ENCODE measurements at places on chromosomes 13 and 19. TPM values are rescaled to one million over a fixed set of nuclear protein-coding genes. Genes with fewer than 3 reads are reported as not detected.

DNA sequence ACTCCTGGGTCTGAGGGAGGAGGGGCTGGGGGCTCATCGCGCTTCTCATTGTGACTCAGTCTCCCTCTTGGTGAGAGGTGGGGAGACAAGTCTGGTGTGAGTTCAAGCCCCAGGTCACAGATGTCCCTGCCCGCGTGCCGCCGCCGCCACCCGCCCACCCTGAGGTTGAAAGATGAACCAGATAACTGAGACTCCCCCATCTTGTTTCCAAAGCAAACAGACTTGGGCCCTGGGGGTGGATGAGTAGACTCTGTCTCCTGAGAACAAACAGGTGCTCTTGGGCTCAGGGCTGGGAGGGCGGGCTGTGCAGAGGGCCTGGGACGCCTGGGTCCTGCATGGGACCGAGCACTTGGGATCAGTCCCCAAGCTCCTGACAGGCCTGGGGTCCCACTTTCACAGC lies 567 bp downstream of the SBK2 start:
- H3K27ac ChIP-seq, result no peak overlapping the region
- H3K27me3 ChIP-seq, result no peaks in the 10 kb centered on the region
- H3K4me3 ChIP-seq, result no peak overlapping the region
- no peaks in the 10 kb centered on the region for H3K36me3 ChIP-seq
- H3K4me1 ChIP-seq, result peaks cover 3% of the 10 kb centered on the region
- no peak for DNase-seq

DNA sequence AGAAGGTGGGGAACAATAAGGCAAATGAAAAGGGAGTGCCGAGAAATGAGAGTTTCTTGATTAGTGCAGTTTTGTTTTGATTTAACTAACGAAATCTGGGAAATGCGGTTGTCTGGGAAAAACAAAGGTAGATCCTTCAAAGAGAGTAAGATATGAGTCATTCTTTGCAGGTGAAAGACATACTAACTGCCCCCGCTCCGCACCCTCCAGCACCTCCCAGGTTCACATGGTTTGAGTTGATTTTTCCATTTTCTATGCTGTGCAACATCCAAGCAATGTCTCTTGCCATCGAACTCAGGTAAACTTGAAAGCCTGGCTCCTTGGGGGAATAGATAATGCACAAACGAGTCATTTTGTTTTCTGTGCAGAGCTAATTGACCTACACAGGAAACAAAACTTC lies 84.1 kb upstream of the KLF12 start:
- H3K4me1 ChIP-seq, result no peaks in the 10 kb centered on the region
- no peak overlapping the region for H3K27ac ChIP-seq
- DNase-seq, result no peak
- H3K36me3 ChIP-seq, result no peaks in the 10 kb centered on the region
- no peaks in the 10 kb centered on the region for H3K27me3 ChIP-seq

DNA sequence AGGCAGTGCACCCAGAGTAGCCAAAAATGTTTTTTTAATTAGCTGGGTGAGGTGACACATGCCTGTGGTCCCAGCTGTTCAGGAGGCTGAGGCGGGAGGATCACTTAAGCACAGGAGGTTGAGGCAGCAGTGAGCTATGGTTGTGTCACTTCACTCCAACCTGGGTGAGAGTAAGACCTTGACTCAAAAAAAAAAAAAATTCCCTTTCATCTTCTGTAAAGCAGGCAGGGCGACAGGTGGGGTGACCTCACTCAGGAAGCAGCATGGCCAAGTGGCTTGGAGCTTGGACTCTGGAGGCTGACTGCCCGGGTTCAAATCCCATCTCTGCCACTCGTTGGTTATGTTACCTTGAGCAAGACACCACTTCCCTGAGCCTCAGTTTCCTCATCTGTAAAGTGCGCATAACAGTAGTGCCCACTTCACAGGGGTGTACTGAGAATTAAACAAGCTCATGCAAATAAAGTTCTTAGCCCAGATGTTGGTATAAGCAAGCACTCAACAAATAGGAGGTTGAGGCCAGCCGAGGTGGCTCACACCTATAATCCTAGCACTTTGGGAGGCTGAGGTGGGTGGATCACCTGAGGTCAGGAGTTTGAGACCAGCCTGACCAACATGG lies 48.3 kb downstream of the MAP4K1 start:
- no peaks in the 10 kb centered on the region for H3K27me3 ChIP-seq
- DNase-seq, result no peak
- H3K4me3 ChIP-seq, result no peak overlapping the region
- no peaks in the 10 kb centered on the region for H3K4me1 ChIP-seq

GRCh38 chr13:73939071-73939380 lies 195.2 kb downstream of the KLF12 start:
- no peak overlapping the region for H3K27ac ChIP-seq
- no peak overlapping the region for H3K4me3 ChIP-seq
- no peaks in the 10 kb centered on the region for H3K36me3 ChIP-seq
- H3K4me1 ChIP-seq, result no peaks in the 10 kb centered on the region

GRCh38 chr13:31870511-31870910 lies 131.2 kb downstream of the RXFP2 start:
- no peaks in the 10 kb centered on the region for H3K27me3 ChIP-seq
- peaks cover 4% of the 10 kb centered on the region for H3K4me1 ChIP-seq
- no peak overlapping the region for H3K27ac ChIP-seq
- H3K4me3 ChIP-seq, result no peak overlapping the region
- no peak for DNase-seq

DNA sequence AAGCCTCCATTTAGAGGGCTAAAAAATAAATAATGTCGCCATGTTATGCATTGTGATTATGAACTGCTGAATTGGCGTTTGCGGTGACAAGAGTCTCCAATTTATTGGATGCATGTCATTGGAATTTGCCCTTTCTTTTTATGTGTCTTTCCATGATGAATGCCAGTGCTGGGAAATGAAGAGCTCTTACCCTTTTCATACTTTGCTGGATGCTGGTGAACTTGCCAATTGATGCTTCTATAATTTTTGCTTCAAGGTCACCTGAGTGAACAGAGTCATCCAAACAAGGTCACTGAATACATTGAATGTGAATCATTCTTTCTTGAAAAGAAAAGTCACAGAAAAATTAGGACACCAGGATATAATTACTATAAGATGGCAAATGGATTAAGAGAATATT lies 348.2 kb downstream of the OXGR1 start:
- DNase-seq, result no peak
- peaks cover 4% of the 10 kb centered on the region for H3K27me3 ChIP-seq
- no peak overlapping the region for H3K4me3 ChIP-seq
- H3K36me3 ChIP-seq, result no peaks in the 10 kb centered on the region

- no peaks in the 10 kb centered on the region for H3K4me1 ChIP-seq
- no peak for DNase-seq
- H3K27me3 ChIP-seq, result peaks cover 13% of the 10 kb centered on the region
- no peaks in the 10 kb centered on the region for H3K36me3 ChIP-seq
These were observed 25.0 kb downstream of the GRIN2D start for GRCh38 chr19:48418317-48419064.

GRCh38 chr13:59651479-59651878 lies 512.2 kb downstream of the DIAPH3 start:
- H3K36me3 ChIP-seq, result no peaks in the 10 kb centered on the region
- H3K4me3 ChIP-seq, result no peak overlapping the region
- no peaks in the 10 kb centered on the region for H3K4me1 ChIP-seq
- H3K27ac ChIP-seq, result no peak overlapping the region

DNA sequence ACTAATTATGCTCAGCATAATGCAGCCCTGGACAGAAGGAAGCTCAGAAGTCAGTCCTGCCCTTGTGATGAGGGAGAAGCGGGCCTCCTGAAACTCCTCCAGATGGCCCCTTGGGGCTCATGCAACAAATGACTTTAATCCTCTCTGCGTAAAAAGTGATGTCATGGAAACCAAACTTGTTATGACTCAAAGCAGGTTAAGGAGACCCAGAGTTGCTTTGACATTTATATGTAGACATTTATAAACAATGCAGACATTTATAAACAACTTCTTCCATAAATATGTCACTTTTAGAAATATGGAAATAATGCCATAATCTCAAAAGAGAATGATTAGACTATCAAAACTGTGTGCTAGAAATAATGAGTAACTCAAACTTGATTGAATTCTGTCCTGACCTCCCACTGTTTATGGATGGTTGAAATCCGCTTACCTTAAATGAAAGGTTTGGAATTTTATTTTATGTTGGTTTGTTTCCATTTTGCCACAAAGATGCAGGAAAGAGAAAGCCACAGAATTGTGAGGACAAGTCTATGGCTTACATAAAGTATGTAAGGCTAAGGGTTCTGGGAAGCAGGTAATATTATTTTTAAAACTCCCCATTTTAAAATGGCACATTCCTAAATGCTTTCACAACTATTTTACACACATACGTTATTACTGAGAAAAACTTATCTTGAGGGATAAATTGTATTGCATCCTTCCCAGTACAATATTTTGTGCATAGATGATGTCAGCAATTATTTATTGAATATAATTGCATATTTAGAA lies 73.7 kb downstream of the CYSLTR2 start:
- H3K4me1 ChIP-seq, result no peaks in the 10 kb centered on the region
- no peak for DNase-seq
- no peak overlapping the region for H3K27ac ChIP-seq
- no peak overlapping the region for H3K4me3 ChIP-seq

- no peaks in the 10 kb centered on the region for H3K4me1 ChIP-seq
- H3K27me3 ChIP-seq, result no peaks in the 10 kb centered on the region
- no peak overlapping the region for H3K4me3 ChIP-seq
- H3K36me3 ChIP-seq, result no peaks in the 10 kb centered on the region
These were observed 10.1 kb upstream of the GTF2F1 start for GRCh38 chr19:6402837-6403608.

- DNase-seq, result no peak
- H3K4me3 ChIP-seq, result no peak overlapping the region
- no peak overlapping the region for H3K27ac ChIP-seq
These were observed 197.8 kb downstream of the NALCN start for GRCh38 chr13:101218484-101218883.

DNA sequence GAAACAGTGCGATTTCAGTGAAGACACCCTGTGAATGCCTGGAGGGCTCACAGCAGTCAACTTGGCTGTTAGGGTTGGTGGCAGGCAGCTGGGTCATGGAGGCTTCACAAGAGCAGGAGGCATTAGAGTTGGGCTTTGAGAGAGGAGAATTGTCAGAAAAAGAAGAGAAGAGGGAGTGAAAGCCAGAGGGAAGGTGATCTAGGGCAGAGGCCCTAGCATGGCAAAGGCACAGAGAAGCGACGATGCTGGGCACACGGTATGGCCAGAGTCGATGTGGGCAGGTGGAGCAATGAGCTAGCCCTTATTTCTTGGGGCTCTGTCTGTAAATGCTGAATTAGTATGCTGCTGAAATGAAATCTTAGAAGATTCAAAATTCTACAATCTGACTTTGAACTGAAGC lies 52.6 kb upstream of the OLFM4 start:
- H3K27ac ChIP-seq, result no peak overlapping the region
- H3K4me1 ChIP-seq, result no peaks in the 10 kb centered on the region
- no peak for DNase-seq
- no peaks in the 10 kb centered on the region for H3K27me3 ChIP-seq
- H3K36me3 ChIP-seq, result no peaks in the 10 kb centered on the region
- H3K4me3 ChIP-seq, result no peak overlapping the region

- H3K27ac ChIP-seq, result no peak overlapping the region
- peak; percentile 35 for DNase-seq
These were observed 14.8 kb downstream of the TFDP1 start for GRCh38 chr13:113599391-113599790.

DNA sequence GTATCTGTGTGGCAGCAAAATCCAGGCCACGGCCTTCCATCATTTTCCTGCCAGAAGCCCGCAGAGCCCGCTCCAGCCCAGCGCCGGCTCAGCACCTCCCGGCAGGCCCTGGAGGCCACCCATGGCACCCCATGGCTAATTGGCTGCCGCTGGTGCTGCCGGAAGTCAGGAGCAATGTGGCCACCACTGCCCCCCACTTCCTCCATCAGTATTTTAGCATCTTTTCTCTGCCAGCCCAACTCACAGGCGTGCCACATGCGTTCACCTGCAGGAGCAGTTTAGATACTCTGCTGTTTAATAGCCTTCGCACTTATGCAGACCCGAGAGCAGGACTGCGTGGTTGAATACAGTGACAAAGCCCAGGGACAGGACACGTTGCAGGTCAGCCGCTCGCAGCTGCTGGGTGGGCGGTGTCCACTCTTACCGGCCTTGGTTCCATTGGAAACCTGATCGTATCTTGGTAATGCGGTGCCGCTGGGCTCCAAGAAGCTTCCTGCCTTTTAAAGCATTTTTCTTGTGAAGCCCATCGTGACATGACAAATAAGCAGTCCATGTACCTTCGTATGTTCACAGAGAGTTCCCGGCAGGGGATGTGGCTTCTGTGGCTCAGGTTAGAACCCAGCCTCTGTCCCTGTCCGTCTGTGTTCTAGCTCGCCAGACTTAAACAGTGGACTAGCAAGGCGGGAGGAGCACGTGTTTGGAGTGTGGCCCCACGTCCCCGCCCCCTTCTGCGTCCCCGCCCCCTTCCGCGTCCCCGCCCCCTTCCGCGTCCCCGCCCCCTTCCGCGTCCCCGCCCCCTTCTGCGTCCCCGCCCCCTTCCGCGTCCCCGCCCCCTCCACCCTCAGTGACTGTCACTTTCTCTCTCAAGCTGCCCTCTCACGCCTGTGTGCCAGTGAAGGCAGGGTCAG lies 162.0 kb upstream of the SOX1 start:
- H3K36me3 ChIP-seq, result no peaks in the 10 kb centered on the region
- DNase-seq, result no peak
- no peaks in the 10 kb centered on the region for H3K4me1 ChIP-seq
- H3K4me3 ChIP-seq, result no peak overlapping the region

GRCh38 chr19:29535984-29536508 lies 10.3 kb downstream of the VSTM2B start:
- H3K27me3 ChIP-seq, result no peaks in the 10 kb centered on the region
- DNase-seq, result no peak
- H3K36me3 ChIP-seq, result no peaks in the 10 kb centered on the region
- H3K27ac ChIP-seq, result no peak overlapping the region

GRCh38 chr13:109883181-109884180 lies 97.1 kb upstream of the IRS2 start:
- H3K4me1 ChIP-seq, result no peaks in the 10 kb centered on the region
- H3K4me3 ChIP-seq, result no peak overlapping the region
- no peaks in the 10 kb centered on the region for H3K27me3 ChIP-seq
- no peak overlapping the region for H3K27ac ChIP-seq
- DNase-seq, result no peak
- H3K36me3 ChIP-seq, result no peaks in the 10 kb centered on the region

- H3K4me3 ChIP-seq, result peak overlapping the region; percentile 66
- DNase-seq, result no peak
- H3K27ac ChIP-seq, result peak overlapping the region; percentile 97
- peaks cover 57% of the 10 kb centered on the region for H3K4me1 ChIP-seq
These were observed 66.3 kb downstream of the RASA3 start for GRCh38 chr13:114065926-114066774.

OLFM2 gene
- total RNA-seq, result 1.3 TPM

APOC1 gene
- 5.7 TPM for total RNA-seq

RFPL4A gene
- not detected for total RNA-seq

SH2D3A gene
- total RNA-seq, result not detected

WDR62 gene
- 3.8 TPM for total RNA-seq

CGB7 gene
- total RNA-seq, result 0.46 TPM

KIR2DL1 gene
- not detected for total RNA-seq

ZNF578 gene
- 0.25 TPM for total RNA-seq

CGB8 gene
- total RNA-seq, result not detected

ARHGEF18 gene
- total RNA-seq, result 7.2 TPM

MYH14 gene
- 164 TPM for total RNA-seq

ADAMTS10 gene
- 8.2 TPM for total RNA-seq

CD33 gene
- total RNA-seq, result 2.5 TPM

Measured in psoas muscle (tissue), 8 donors.